ENCODE measurements at places on chromosomes 12 and 14.

DNA sequence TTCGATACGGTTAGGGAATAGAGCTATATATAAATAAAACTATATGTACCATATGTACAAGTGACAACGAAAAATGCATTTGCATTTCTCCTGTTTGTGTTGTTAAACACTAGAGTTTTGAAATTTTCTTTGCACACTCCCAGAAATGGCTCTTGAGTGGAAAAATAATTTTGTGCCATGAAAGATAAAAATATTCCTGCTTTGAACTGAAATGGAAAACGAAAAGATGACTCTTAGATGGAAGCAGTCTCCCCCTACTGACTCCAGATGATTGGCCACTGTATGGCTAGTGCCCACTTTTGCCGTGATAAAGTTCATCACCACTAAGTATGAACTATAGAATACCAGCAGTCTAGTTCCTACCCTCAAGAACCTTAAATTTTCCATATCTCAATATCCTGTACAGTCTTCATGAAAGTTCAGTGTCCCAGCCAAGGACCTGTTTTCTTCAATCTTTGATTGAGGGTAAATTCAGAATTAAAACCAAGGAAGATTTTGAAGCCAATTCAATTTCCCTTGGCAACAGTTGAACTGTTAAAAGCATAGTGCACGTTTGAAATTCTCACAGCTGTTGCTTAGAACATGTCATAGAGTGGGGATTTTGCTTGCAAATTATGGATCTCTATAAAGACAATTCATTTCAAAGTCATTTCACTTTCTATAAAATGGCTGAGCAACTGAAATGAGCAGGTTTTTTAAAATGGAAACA lies 1.6 kb upstream of the PPP2R5E start:
- no peak for DNase-seq

- peak; percentile 54 for DNase-seq
Measured at GRCh38 chr14:74362361-74362915, 14.2 kb downstream of the VRTN start.

DNA sequence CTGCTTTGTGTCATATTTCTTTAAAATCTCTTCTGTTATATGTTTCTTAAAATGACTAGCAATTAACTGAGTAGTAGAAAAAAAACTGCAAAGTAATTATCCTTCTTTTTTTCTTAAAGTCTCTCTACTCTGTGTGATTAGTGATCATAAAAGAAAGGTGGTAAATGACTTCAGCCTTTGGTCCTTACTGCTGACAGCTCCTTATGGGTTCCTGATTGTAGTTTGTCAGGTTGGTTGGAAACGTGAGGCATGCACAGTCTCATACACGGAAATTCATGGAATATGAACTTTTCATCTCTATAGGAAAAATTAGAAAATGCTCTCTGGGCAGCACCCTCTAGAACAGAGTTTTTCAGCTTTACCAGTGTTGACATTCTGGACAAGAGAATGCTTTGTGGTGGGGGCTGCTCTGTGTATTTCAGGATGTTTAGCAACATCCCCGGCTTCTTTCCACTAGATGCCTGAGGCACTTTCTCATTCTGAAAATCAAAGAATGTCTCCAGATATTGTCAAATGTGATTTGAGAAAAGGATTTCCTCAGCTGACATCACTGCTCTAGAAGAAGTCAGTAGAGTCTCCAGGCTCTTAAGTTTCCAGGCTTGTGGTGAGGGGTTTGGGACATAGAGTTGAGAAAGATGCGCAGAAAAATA lies 121.0 kb downstream of the PIK3C2G start:
- DNase-seq, result no peak

DNA sequence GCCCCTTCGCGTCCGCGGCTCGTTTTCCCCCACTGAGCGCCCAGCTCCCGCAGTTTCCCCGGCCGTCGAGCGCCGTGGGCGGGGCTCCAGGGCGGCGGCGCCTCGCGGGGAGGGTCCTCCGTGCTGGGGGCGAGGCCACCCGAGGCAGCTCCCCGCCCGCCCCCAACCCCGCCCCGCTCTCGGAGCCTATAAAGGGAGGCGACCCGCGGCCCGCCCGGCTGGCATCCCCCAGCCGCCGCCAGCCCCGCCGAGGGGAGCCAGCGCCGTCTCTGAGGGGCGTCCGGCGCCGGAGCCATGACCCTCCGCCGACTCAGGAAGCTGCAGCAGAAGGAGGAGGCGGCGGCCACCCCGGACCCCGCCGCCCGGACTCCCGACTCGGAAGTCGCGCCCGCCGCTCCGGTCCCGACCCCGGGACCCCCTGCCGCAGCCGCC lies at the start of gene TAMALIN:
Gene TAMALIN, plus strand, starts transcription at position 221 of the 432 bp plus-strand sequence. Its CDS starts 74 bp downstream, at position 295.
- peak; percentile 82 for DNase-seq

- no peak for DNase-seq
Measured at GRCh38 chr12:52149651-52150241, 42.1 kb downstream of the KRT80 start.

- no peak for DNase-seq
Measured at GRCh38 chr12:93777254-93777653, 100.1 kb downstream of the CRADD start.
